GM23338 (cell line): ENCODE measurements at places on chromosomes 1 and 21. TPM values are rescaled to one million over a fixed set of nuclear protein-coding genes. Genes with fewer than 3 reads are reported as not detected.

LEMD1 gene
- total RNA-seq: 10.7 and 14.7 TPM in 2 replicates

DNAJC6 gene
- total RNA-seq: 4.6 and 7.4 TPM in 2 replicates

AMY1B gene
- total RNA-seq: not detected in 2 replicates

- DNase-seq: no peak
Observed at GRCh38 chr1:36365381-36365780, 20.3 kb downstream of the STK40 start.

DNA sequence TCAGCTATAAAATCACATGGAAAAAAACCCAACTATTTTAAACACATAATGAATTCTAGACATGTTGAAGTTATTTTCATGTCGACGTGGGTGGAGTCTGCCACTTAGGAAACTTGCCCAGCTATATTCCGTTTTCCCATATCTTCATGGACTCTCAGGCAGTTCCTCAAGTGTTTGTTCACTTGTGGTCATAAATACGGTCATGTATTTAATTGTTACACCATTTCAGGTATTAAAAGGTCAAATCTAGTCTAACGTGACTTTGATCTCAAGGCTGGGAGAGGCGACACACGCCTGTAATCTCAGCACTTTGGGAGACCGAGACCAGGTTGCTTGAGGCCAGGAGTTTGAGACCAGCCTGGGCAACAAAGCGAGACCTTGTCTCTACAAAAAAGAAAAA, 346.9 kb downstream of the PBX1 start:
- no peak for DNase-seq

- no peak for DNase-seq
Observed at GRCh38 chr1:1622010-1622787, 6.9 kb downstream of the MIB2 start.

DNA sequence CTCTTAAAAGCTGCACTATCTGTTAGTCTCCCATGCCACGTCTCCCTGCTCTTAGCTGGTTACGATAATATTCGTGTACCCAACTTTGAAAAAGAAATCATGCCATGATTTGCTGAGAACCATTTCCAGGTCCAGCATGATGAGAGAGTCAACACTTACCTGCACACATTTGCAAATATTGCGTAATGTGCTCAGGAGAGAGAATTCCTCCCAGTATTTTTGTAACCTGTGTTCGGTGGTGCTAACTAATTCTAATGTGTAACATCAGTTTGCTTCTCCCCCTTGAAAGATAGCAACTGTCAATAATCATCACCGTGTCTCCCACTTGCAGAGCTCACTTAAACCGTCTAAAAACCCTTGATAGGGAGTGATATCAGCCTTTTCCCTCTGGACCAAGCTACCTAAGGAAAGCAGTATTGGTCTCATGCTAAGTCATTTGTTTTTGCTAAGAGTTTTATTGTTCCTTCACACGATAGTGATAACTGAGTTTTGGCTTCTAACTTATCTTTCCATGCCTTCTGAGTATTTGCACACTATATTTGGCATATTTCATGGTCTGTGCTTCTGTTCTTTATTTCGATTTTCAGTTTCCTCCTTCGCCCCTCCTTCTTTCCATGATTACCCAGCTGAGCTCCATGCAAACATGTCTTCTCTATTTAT, 61.1 kb upstream of the IRF2BP2 start:
- no peak for DNase-seq

DNA sequence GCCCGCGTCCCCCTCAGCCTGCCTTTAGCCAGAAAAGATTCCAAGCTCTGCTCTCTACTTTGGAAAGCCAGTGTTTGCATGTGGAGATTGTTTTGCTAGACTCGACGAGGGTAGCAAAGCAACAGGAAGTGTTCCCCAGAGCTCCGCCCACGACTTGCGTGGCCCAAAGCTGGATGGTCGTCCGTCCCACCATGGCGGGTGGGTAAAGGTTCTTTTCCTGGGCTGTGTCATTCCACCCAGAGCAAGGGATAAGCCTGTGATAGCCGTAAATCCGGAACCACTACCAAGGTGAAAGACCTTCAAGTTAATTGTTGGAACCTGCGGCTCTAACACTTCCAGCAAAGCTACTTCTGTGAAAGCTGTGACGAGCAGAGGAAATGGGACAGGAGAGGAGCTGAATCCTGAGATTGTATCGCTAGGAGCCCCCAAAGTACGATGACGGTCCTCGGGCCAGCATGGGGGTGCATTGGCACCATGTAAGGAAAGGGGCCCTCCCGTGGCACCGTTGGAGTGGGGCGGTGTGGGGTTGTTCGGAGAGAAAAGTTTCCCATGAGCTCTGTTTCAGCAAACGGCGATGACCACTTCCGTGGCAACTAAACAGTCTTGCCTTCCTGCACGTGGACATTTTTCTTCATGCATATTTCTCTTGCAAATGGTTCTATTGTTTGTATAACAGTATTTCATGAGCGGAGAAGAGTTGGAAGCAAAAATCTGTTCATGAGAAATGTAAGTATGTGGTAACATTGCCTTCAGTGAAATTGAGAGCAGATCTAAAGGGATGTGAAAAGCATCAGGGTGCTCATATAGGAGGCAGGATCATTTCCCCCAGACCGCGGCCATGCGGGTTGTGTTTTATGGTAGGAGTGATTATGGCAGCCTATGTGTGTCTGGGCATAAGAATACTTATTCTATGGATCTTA, 8.4 kb downstream of the MX2 start:
- peak; percentile 36 for DNase-seq

GRCh38 chr1:60133848-60134247, 60.3 kb upstream of the C1orf87 start:
- no peak for DNase-seq
